CD4-positive, alpha-beta T cell treated with Interleukin-2 at 100 ng/mL for 4 hours (primary cell): ENCODE measurements at places on chromosomes 5 and 9.
A peak's percentile ranks its signal among the peaks of the same experiment; 100 is the strongest.

DNA sequence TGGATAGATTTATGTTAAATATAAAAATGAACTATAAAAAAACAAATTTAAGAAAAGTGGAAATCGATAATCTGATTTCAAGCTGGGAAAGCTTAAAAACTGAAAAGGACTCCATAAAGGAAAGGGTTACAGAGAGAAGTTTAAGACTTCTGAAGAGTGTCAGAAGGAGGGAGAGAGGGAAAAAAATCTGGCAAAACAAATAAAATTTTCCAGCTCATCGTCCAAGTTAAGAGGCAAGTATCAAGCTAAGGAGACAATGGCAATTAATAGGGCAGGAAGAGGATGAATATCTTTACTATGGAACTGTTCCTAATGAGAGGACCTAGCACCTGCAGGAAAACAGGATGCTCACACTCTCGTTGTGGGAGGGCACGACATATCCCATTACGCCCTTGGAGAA, 20.5 kb upstream of the HEXB start:
- no peak for DNase-seq

GRCh38 chr5:107869438-107870115, 198.8 kb upstream of the EFNA5 start:
- no peak for DNase-seq

GRCh38 chr5:77438071-77438470, 54.0 kb downstream of the WDR41 start:
- DNase-seq, result no peak

DNA sequence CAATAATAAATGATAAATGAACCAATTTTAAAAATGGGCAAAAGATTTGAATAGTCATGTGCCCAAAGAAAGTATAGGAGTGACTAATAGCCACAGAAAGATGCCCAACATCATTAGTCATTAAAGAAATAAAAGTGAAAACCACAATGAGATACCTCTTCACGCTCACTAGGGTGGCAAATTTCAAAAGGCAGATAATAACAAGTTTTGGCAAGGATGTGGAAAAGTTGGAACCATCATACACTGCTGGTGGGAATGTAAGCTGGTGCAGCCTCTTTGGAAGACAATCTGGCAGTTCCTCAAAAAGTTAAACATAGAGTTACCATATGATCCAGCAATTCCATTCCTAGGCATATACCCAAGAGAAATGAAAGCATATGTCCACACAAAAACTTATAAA, 1819.8 kb downstream of the MAT2B start:
- DNase-seq, result no peak

DNA sequence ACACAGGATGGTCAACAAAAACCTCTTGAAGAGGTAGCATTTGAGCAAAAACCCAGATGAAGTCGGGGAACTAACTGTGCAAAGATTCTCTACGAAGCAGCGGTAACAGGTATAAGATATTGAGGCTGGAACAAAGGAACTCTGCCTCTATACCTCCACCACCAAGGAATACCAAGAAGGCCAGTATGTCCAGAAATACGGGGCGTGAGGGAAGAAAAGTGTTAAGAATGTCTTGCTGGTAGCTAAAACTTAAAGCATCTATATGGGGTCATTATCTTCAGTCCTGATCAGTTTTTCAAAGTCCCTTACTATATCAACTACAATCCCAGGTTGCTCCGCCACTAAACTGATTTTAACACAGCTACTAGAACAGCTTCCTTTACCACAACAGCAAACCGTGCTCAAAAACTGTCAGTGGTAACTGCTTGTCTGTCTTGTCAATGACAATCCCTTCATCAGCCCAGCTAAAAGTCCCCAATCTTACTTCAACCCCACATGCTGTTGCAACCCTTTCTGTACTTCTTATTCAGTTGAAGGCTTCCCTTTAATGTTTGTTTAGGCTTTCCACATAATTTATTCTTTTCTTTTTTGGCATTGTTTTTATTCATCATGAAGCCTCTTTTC, 9.4 kb downstream of the PAM start:
- DNase-seq, result peak; percentile 38

- DNase-seq, result no peak
Observed at GRCh38 chr9:78620303-78620702, 323.4 kb downstream of the PSAT1 start.

DNA sequence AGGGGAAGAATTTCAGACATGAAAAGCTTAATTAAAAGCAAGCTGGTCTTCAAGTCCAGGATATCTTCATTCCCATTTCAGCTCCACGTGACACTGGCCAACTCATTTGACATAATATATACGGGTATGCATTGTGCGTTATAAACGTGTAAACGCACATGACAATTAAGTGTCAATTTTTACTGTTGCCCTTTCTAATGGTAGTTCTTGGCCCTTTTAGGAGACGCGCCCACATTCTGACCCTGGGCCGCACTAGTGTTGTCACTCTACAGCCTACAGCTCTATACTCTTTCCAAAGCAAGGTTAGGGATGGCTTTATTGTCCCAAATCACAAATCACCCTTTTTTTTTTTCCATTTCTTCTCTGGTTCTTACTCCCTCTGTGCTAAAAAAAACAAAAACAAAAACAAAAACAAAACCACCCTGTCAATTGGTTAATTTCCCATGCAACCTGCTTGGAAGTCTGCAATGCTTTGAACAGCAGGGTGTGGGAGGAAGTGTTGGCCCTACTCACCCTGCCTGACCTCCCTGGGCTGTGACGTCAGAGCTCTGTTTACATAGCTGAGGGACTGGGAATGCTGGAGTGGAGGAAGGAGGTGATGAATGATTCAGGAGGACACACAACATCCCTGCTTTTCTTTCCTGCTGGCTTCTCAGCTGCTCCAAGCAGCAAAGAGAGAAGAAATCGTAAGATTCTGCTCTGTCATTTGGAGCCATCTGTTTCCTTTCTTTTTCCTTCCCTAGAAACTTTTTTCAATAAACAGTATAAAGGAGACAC, 19.3 kb downstream of the RFK start:
- no peak for DNase-seq

- DNase-seq, result no peak
Observed at GRCh38 chr5:37116359-37116758, 132.8 kb downstream of the CPLANE1 start.
